Activated T-cell treated with anti-CD3 and anti-CD28 coated beads, Interleukin-2, amount 50 U/mL, for 48 hours (primary cell): ENCODE measurements at places on chromosomes 4 and X.

GRCh38 chrX:23559975-23560374, 107.3 kb upstream of the PRDX4 start:
- no peak for DNase-seq

DNA sequence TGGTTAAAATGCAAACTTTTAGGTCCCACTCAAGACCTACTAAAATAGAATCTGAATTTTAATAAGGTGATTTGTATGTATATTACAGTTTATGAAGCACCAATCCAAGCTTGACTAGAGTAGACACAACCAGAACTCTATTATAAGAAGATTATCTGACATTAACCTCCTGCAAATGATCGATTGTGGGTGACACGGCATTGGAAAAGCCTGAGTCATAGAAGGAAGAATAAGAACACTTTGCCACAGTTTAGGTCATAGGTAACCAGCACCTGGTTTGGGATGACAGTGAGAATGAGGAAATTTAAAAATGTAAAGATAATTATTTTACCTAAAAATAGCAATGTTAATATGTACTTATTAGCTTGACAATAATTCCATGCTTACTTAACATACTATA, 15.2 kb downstream of the PDGFC start:
- no peak for DNase-seq

GRCh38 chr4:13659341-13660070, 32.0 kb upstream of the BOD1L1 start:
- no peak for DNase-seq

DNA sequence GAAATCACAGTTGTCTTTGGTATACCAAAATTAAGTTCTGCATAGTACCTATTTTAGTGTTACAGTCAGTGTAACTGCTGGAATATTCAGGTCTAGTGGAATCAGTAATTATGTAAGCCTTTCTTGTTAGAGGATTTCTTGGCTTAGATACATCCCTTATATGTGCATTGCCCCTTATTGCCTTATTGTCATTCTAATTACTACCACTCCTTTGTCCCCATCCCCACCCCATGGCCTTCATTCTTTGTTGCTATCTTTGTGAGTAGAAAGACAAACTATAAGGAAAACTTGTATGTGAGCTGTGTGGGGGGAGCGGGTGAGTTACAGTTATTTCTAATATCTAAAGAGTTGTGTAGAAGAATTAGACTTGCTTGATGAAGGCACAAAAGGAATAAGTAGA, 36.9 kb upstream of the RPA4 start:
- DNase-seq: no peak

DNA sequence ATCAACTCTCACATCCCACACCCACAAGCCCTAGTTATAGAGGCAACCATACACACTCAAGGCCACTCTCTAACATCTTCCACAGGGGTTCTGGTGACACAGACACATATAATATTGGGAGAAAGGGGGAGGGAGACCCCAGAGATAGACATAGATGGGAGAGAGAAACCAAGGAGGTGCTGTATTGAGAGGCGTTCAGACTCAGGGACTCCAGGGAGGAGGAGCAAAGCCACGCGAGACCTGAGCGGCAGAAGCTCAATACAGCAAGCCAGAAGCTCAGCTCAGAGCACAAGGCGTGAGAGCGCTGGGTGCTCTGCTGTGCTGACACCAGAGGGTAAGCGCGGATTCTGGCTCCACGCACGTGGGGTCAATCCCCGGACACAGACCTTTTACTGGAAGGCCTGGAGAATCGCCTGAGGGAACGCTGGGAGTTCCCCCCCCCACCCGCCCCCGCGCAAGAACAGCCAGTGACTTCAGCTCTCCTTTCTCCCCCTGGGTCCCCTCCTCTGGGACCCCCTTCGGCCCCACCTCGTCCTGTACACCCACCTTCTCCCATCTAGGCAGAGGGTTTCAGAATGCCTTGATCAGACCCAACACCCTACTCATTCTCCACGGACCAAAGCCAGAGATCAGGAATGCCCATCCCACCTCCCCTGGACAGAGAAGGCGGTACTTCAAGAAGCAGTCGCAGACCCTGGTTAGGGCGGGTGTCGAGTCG, 8.7 kb downstream of the MSX1 start:
- no peak for DNase-seq

GRCh38 chrX:156004256-156004655, 6.8 kb downstream of the IL9R start:
- no peak for DNase-seq

- no peak for DNase-seq
Observed at GRCh38 chr4:102715057-102715456, 45.7 kb downstream of the MANBA start.

DNA sequence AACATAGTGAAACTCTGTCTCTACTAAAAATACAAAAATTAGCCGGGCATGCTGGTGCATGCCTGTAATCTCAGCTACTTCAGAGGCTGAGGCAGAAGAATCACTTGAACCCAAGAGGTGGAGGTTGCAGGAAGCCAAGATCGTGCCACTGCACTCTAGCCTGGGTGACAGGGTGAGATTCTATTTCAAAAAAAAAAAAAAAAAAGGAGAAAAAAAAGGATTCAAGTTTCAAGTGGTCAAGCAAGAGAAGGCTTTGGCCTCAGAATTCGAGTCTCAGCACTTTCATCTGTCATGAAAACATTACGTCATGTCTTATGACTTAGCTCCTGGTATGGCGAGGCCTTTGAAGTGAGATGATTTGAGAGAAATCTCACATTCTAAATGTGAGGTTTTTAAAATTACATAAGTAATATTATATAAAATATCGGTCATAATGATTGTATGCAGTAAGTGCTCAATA, 21.2 kb upstream of the DHRSX start:
- no peak for DNase-seq

GRCh38 chr4:61411241-61411640, 211.1 kb downstream of the ADGRL3 start:
- DNase-seq: no peak

DNA sequence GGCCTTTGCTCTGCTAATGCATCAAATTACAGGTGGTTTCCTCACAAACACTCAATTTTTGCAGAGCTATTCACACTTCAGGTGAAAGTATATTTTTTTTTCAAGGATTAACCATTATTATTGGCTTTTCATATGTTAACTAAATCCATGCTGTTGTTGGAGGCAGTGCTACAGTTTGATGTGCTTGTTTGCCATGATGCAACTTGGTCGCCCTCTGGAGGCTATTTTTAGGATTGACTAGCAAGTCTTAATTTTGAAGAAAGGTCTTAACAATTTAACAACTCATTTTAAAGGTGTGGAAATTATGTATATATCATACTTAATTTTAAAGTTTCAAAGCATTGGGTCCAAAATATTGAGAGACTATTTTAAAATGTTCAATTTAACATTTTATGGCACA, 168.8 kb upstream of the FAM47A start:
- peak; percentile 22 for DNase-seq

DNA sequence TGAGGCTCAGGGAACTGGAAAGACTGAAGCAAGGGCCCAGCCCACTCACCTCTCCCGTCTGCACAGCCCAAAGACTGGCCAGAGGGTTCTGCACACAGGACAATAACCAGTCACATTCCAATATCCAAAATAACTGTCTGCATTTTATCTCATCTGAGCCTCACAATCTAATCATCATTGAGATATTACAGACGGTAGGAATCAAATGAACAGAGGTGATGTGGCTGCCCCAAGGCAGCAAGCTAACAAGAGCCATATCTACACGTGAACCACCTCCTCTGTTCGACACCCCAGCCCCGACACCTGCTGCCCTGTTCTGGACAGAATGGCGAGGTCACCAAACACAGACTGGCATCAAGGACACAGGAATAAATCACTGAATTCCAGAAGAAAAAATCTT, 60.5 kb downstream of the AFAP1 start:
- no peak for DNase-seq

DNA sequence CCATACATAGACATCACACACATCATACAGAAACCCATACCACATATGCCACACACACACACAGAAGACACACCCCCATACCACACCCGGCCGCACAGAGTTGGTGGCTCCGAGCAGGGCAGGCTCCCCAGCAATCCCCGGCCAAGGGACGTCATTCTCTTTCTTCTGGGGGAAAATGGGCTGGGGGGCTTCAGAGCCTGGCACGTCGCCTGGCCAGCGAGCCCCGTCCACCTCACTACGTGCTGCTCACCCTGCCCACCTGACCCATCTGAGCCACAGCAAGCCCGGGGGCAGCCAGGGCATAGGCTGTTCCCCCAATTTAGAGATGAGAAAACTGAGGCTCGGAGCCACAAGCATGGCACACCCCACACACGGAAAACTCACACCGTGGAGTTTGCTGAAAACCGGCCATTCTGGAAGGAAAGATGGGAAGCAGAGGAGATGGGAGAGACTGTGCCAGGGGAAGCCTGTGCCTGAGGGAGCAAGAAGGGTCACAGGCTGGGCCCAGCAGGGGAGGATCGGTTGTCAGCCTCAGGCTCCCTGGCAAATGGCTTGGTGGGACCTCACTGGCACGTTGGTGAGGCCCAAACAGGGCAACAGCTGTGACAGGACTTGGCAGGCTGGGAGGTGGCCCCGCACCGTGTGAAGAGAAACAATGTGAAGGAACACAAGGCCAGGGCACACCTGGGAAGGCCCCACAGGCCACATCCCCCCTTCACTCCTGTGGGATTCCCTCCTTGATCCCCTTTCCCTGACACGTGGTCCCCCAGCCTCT, 73.2 kb downstream of the JAKMIP1 start:
- no peak for DNase-seq

GRCh38 chrX:9464435-9465371, at the start of gene TBL1X:
TSS of gene TBL1X (plus strand) at chrX:9465058. CDS start at chrX:9653587, 188,529 bp downstream.
- DNase-seq: peak; percentile 58

- DNase-seq: peak; percentile 60
Observed at GRCh38 chr4:8403173-8403753, 37.3 kb downstream of the ACOX3 start.

DNA sequence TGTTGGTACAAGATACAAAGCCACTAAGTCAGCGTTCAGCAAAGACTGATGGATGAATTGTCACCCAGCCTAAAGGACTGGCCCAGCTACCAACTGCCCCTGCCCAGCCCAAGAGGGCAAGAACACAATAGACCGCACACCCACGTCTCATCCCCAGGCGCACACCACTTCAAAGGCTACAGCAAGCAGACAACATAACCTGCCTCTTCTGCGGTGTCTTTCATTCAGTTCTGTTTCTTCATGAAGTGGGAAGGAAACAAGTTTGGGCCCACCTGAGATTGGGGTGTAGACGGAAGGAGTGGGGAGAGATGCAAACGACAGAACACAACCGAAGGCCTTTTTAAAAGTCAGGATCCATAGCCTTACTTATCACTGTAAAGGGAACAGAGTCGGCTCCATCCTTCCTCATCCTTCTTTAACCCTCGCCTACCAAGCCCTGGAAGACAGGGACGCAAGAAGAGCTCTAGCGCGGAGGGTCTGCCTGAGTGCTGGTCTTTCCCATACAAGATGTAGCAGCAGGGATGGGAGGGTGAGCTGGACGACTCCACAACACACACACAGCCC, 691 bp downstream of the SCARB2 start:
- DNase-seq: peak; percentile 50

DNA sequence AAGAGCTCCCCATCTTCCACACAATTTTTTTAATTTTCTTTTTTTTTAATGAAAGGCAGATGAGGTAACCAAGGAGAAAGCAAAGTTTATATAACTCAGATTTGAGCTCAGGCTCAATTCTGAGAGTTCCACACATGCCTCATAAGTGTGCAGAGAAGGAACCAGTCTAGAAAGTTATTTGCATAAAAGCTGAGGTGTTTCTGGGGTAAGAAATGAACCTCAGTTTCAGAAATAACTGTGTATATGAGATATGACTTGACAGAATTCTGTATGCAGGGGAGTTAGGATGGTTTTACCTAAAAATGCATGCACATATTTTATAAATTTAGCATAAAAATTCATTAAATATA, 51.3 kb downstream of the DTHD1 start:
- no peak for DNase-seq

DNA sequence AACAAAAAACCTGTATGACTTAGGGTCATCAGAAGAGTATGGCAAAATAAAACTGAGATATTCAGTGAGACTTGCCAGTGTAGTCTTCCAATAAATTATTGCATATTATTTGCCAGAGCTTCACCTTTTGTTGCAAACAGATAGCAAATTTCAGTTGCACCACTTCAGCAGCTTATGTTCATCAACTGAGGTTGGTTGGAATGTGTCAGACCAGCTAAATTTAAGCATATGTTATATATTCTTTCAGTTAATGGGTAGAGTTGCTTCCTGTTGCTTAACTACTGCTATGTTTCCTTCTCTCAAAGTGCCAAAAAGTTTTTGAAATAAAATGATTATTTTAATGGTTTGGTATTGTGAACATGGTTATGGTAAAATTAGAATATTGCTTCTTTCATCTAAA, 61.5 kb downstream of the GALNT7 start:
- no peak for DNase-seq

DNA sequence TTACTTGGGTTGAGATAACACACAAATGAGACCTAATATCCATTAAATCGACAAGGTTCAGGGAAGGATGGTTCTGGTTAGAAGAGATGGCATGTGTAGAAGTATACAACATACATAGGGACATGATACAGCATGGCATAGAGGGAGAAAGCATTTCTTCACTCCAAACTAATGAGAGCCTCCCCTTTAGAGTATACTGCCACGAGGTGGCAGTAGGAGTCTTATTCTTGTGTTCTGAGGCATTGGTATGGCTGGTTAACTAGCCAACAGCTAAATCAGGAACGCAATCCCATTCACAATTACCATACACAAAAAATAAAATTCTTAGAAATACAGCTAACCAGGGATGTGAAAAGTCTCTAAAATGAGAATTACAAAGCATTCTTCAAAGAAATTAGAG, 29.1 kb upstream of the TRO start:
- peak; percentile 21 for DNase-seq

DNA sequence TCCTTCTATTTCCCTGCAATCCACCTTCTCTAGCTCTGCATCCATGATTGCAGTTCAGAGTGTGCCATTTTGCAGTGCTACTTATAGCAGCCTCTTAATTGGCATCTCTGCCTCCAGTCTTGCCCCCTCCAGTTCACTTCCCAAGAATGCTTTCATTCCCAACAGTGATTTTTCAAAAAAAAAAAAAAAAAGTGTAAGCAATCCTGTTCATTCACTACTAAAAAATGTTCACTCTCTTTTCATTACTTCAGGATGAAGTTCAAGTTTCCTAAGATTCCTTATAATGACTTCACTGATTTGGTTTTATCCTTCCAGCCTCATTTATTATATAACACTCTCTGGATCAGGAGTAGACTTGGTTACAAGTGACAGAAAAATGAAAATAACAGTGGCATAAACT, 124.7 kb upstream of the LNX1 start:
- no peak for DNase-seq
